ENCODE measurements at places on chromosomes 2 and 18. TPM values are rescaled to one million over a fixed set of nuclear protein-coding genes. Genes with fewer than 3 reads are reported as not detected.

DNA sequence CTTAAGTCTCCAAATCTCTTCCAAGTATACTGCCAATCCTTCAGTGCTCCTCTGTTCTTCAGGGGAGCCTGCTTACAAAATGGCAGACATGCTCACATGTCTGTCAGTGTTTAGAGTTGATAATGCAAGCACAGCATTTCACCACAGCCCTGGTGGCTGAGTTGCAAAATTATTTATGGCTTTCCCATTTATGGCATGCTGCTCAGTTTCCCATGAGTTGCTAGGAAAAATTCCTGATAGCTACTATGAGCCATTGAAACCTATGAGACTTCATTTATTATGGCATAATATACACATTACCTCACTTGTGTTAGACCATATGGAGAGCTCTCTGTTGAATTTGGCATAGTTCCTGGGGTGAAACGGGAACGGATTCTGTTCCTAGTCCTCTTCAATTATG lies 448.7 kb upstream of the TCF4 start:
- DNase-seq, result no peak

- no peak for DNase-seq
Measured at GRCh38 chr2:118942031-118942430, at the start of gene MARCO. Gene MARCO (plus strand): TSS chr2:118942194. CDS start chr2:118942301, 107 bp downstream.

LIMS3 gene
- total RNA-seq, result 2.1 TPM

GRCh38 chr18:25233528-25234321 lies 118.2 kb downstream of the ZNF521 start:
- DNase-seq, result no peak

- DNase-seq, result no peak
Measured at GRCh38 chr2:117536139-117536538, 278.4 kb upstream of the DDX18 start.

GRCh38 chr2:175097297-175097696 lies 70.7 kb downstream of the ATF2 start:
- DNase-seq, result no peak

CNTNAP5 gene
- total RNA-seq, result not detected

PJVK gene
- 1.7 TPM for total RNA-seq

DNA sequence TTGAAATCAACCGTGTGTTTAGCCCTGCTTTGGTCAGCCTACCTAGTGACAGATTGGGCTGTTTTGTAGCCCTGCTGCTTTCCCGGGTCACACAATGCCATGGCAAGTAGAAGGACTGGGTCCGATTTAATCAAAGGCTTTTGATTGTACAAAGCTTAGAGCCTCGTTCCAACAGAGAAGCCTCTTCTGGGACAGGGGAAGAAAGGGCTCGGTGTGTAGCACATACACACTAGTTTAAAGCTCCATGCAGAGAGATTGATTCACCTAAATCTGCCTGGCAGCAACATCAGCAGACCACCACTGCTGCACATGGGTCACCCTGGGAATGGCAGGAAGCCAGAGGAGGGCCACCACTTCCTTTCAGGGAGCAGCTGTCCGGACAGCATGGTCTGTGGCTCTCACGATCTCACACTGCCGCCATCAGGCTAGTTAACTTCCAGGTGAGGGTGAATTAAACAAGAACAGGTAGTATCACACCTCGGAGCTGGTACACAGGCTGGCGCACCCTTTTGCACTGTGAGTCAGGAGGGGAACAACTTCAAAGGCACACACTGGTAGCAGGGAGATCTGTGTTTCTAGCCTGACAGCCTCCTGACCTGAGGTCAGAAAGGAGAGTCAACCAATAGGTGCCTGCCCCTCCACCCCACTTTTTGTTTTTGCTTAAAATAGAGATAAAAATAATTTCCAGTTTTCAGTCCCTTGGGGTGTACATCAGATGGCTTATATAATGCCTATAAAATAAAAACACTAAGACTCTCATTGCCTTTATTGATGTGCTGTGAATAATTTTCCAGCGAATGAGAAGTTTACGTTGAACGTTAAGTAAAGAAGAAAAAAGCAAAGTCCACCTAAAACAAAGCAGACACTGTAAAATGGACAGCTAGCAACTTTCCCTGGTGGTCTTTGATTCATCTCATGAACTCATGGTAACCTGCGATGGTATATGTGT lies 108.5 kb downstream of the CDCA7 start:
- DNase-seq, result no peak

GAREM2 gene
- 0.85 TPM for total RNA-seq

DNA sequence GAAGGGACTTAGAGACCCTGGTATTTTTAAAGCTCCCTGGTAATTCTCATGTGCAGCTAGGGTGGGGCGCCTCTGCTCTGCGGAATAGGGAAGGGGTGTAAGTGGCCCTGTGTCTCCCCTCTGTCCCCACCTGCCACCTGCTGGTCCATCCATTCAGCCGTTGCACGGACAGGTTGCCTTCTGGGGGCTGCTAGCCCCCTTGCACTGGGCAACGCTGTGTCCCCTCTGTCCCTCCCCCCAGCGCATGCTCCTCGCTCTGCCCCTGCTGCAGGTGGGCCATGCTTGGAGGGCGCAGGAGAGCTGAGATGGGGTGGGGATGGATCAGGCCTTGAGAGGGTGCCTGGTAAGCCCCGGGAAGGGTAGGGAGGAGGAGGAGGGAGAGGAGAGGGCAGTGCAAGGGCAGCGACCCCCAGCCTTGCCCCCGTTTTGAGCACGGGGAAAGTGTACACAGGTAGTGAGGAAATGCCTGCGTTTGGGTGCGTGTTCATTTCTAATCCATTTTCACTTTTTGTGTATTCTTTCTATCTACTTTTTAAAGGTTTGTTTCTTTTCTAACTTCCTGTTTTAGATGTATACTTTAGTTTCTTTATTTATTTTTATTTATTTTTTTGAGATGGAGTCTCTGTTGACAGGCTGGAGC lies 23.9 kb downstream of the RRM2 start:
- no peak for DNase-seq

GRCh38 chr2:131011486-131011885 lies 81.8 kb downstream of the FAM168B start:
- DNase-seq, result no peak

GRCh38 chr2:64325852-64326577 lies 127.9 kb upstream of the LGALSL start:
- DNase-seq, result no peak

DNA sequence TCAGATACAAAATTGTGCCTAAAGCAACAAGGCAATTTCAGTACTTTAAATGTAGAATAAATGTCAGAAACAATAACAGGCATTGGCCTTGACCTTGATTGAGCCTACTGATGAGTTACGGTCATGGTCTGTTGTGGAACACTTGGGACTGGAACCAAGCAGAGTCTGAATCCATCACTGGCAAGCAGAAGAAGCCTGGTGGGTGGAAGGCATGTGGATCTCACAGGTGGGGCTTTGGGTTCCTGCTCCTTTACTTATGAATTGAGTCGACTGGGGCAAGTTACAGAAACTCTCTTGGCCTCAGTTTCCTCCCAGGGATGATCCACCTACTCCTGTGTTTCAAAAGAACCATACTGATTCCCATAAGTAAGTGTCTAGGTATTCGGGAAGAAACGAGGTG lies 102.3 kb downstream of the KCNF1 start:
- DNase-seq, result no peak

MAL gene
- not detected for total RNA-seq

RGPD4 gene
- total RNA-seq, result not detected

- DNase-seq, result no peak
Measured at GRCh38 chr2:234958746-234959395, 7.1 kb downstream of the SH3BP4 start.

- no peak for DNase-seq
Measured at GRCh38 chr2:85787981-85788340, 34.2 kb downstream of the ATOH8 start.

DNA sequence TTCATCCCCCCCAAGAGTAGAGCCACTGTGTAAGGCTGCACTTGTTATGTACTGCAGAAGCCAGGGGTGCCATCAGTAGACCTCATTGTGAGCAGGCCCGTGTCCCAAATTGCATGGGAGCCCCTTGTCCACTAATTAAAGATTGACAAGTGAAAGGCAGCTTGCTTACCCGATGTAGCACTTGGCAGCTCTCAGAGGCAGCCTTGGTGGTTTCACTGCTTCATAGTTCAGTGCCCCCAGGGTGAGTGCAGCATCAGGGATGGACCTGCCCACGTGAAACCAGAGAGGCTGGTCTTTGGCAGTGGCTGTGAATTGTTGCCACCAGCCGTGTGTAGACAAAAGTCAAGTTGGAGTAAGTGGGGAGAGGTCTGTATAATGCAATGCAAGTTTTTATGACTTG lies 13.3 kb downstream of the TUBB6 start:
- no peak for DNase-seq

GRCh38 chr2:79627237-79627636 lies 114.4 kb downstream of the CTNNA2 start:
- DNase-seq, result no peak

DNA sequence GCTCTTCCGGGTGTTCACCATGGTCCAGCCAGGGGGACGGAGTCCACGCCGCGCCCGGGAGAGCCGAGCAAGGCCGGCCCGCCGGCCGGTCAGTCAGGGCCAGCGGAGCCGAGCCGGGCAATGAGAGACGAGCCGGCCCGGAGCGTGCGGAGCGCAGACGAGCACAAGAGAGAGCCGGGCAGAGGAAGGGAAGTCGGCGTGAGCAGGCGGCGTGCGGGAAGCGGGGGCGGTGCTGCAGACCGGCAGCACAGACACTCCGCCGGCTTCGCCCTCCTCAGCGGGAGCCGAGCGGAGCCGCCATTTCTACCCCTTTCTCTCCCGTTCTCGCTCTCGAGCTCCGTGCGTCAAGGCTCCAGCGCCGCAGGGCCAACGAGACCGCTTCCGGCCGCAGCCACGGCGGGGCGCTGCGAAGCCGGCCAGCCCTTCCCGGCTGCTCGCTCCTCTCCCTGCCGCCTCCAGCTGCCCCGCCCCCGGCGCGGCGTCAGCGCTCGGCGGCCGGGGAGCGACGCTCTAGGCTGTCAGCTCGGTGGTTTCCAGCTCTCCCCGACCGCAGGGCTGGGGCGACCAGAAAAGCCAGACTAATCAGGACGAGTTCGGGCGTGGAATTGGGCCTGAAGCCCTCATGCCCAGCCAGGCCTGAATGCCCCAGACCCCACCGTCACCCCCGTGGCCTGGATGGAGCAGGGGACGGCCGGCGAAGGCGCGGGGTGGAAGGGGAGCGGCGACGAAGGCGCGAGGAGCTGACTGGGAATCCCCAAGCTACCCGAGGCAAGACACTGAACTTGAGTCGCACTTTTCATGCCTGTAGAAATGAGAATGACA lies at the start of gene ATAD2B:
ATAD2B (minus strand) TSS at position 374 of the 822 bp plus-strand sequence; CDS start at position 21, 353 bp downstream.
- peak; percentile 97 for DNase-seq

GRCh38 chr2:72682061-72682460 lies 143.8 kb downstream of the EXOC6B start:
- DNase-seq, result no peak

DNA sequence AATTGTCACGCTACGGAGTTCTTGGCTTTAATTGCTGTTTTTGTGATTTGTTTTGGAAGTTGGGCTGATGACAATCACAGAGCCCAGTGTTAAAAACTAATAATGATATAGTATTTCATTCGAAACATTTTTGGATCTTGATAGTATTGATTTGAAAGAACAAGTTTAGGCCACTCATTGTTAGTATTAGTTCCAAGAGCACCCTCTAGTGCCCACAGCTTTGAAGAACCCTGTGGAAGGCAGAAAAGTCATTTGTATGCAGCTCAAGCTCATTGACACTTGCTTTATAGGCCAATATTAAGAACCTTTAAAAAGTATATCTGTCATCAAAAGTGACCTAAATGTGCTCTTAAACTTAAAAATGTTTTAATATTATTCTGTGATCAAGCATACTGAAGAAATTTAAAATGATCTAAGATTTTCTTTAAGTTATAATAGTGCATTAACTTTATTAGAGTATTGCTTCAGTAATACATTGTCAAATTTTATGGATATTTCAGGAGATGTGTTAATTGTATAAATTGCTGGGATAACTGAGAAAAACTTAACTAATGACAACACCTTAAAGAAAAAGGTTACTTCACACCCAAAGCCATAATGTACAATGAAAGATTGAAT lies 191.0 kb downstream of the GRB14 start:
- DNase-seq, result peak; percentile 46

- no peak for DNase-seq
Measured at GRCh38 chr2:135265960-135266490, 213.9 kb downstream of the RAB3GAP1 start.

DNA sequence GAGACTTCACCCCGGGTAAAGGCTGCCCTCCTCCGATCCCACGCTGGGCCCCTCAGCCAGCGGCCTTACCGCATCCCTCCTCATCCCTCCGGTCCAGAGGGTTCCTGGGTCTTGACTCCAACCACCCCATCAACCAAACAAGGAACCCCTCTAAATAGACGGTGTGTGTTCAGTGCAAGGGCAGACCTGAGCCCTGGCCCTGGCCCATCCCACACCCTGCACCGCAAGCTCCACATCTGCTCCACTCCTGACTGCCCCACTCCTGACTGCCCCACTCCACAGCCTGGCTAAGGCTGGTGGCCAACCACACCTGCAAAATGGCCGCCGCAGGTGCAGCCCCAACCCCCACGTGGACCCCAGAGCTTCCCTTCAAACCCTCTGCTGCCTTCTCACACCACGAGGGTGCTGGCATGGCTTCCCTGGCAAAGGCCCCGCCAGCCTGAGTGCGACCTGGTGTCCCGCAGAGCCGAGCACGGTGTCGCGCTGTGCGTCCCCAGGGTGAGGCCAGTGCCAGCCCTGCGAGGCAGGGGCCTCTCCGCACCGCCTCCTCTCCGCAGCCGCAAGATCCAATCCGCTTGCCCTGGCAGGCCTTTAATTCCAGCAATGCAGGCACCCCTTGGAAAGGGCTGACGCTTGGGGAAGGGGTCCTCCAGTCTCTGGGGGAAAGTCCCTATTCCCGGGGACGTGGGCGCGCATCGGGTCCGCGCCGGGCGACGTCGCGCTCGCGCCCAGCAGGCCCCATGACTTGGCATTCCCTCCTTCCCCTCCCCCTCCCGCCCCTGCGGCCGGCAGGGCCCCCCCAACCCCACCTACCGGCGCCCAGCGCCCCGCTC lies 1.5 kb downstream of the KIF1A start:
- no peak for DNase-seq

DNA sequence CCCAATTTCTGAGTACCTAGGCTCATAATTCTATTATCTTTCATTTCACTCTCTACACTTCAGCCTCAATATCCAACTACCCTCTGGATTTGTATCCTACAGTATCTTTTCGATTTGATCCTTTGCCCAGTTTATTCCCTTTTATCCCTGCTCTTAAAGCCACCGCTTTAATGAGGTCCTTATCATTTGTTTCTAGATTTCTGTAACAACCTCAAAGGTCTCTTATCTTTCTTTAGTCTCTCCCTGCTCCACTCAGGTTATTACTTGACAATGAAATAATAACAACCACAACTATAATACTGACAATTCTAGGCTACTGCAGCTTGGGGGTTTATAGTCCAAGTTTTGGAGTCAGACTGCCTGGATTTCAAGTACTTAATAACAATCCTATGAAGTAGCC lies 25.9 kb upstream of the ASNSD1 start:
- DNase-seq, result no peak

All from Peyer's patch (tissue), 4 donors.